ENCODE measurements at places on chromosomes 7 and 10. TPM values are rescaled to one million over a fixed set of nuclear protein-coding genes. Genes with fewer than 3 reads are reported as not detected.

DNA sequence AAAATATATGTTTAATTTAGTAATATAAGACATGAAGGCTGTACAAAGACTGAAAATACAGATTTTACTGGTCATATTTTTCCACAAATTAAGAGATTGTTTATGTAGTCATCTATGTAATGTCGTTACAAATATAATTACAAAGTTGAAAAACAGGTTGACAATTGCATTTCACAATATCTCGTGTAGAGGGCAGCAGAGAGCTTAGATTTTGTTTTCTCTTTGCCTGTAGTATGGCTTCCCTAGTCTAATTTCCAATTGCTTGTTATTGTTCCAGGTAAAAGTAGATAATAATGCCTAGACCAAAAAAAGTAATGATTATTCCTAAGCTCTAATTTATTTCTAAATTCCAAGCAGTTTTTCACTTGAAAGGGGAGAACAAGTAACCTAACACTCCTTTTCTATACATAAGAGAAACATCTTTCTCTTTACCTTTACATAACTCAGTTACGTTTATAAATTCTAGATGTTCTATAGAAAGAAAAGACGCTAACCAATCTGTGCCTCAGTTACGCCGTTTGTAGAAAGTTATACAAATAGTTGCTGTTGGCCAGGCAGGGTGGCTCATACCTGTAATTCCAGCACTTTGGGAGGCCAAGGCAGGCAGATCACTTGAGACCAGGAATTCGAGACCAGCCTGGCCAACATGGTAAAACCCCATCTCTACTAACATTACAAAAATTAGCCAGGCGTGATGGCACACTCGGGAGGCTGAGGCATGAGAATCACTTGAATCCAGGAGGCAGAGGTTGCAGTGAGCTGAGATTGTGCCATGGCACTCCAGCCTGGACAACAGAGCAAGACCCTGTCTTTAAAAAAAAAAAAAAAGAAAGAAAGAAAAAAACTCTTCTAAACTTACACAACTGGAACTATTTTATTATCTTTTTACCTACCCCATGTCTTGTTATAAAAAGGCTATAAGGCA, 30.0 kb downstream of the NET1 start:
- DNase-seq = peak; percentile 72
- H3K36me3 ChIP-seq = no peaks in the 10 kb centered on the region
- H3K4me3 ChIP-seq = no peak overlapping the region
- no peaks in the 10 kb centered on the region for H3K4me1 ChIP-seq

GRCh38 chr10:130141878-130142277, 5.7 kb downstream of the GLRX3 start:
- H3K4me1 ChIP-seq = peaks cover 29% of the 10 kb centered on the region
- no peak for DNase-seq
- H3K27me3 ChIP-seq = no peaks in the 10 kb centered on the region
- H3K36me3 ChIP-seq = no peaks in the 10 kb centered on the region
- H3K4me3 ChIP-seq = no peak overlapping the region

DNA sequence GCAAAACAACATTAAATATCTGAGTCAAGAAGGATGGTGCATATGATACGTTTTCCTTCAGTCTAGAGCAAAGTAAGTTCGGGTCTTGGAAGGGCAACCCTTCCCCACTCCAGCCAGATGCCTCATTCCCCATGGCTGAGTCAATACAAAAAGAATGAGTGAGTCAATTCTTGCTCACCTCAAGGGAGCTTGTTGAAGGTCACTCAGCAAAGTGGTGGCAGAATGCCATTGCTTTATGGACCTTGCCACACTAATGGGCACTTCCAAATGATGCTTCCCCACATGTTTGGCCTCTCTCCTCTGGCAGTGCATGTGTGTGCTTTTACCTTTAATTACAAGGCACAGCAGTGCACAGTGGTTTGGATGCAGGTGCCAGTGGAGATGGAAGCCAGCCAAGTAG, 296.5 kb downstream of the SORCS3 start:
- no peaks in the 10 kb centered on the region for H3K36me3 ChIP-seq
- no peaks in the 10 kb centered on the region for H3K4me1 ChIP-seq
- H3K27ac ChIP-seq = no peak overlapping the region
- no peak for DNase-seq
- no peak overlapping the region for H3K4me3 ChIP-seq

GRCh38 chr7:16271990-16272665, 149.2 kb downstream of the CRPPA start:
- no peak overlapping the region for H3K4me3 ChIP-seq
- H3K27ac ChIP-seq = no peak overlapping the region
- H3K36me3 ChIP-seq = peaks cover 6% of the 10 kb centered on the region
- H3K27me3 ChIP-seq = no peaks in the 10 kb centered on the region

- DNase-seq = peak; percentile 46
- H3K27me3 ChIP-seq = peaks cover 12% of the 10 kb centered on the region
- no peaks in the 10 kb centered on the region for H3K36me3 ChIP-seq
- H3K27ac ChIP-seq = peak overlapping the region; percentile 93
- peaks cover 23% of the 10 kb centered on the region for H3K4me1 ChIP-seq
- H3K4me3 ChIP-seq = no peak overlapping the region
These were observed 5.4 kb downstream of the WDR86 start for GRCh38 chr7:151404216-151405011.

GRCh38 chr7:139114585-139114984, 5.1 kb upstream of the ZC3HAV1 start:
- no peak overlapping the region for H3K4me3 ChIP-seq
- no peaks in the 10 kb centered on the region for H3K27me3 ChIP-seq
- no peak for DNase-seq
- H3K27ac ChIP-seq = no peak overlapping the region

- H3K4me1 ChIP-seq = no peaks in the 10 kb centered on the region
- no peak for DNase-seq
- H3K36me3 ChIP-seq = no peaks in the 10 kb centered on the region
These were observed 305.9 kb downstream of the GATA3 start for GRCh38 chr10:8360365-8360764.

DNA sequence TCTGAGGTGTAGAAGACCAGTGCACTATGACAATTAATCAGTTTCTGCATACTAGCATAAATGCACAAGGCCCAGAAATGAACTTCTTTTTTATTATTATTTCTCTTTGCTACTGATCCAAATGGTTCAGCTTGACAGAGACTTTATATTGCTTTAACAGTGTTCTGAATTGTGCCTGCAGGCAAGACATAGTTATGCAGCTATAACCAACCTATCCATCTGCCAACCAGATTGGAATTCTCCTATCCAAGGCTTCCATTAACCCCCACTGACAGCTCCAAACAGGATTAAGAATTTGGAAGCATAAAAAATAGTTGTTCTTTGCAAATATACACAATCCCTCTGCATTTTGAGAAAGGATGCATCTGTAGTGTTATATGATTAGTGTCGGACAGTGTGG, 98.2 kb downstream of the BTRC start:
- no peaks in the 10 kb centered on the region for H3K4me1 ChIP-seq
- H3K36me3 ChIP-seq = no peaks in the 10 kb centered on the region
- no peaks in the 10 kb centered on the region for H3K27me3 ChIP-seq
- no peak overlapping the region for H3K27ac ChIP-seq
- no peak for DNase-seq

DNA sequence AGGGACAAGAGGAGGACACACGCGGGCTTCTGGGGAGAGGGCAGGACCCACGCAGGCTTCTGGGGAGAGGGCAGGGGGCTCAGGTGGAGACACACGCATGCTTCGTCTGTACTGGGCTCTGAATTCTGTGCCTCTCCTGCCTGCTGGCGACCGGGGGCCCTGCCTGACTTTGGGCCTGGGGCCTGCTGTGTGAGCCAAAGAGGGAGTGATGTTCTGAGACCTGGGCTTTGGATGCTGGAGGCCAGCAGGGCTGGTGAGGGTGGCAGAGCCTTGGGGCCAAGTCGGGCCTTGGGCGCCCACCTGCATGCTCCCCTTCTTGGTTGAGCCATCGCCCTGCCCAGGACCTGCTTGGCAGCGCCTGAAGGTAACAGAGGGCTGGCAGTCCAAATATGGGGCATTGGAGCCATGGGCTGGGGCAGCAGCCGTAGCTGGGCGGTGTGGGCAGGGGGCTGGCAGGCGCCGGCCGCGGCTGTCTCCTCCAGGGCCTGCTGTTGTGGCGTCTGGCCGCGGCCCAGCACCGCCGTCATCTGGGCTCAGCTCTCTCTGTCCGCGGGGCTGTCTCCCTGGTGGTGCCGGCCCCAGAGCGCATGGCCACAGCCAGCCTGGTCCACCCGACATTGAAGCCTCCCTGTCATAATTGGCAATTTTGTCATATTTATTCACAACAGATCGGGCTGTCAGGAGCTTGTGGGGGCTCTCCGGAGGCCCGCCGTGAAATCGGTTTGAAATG, 78.9 kb downstream of the UNCX start:
- H3K4me3 ChIP-seq = no peak overlapping the region
- no peaks in the 10 kb centered on the region for H3K36me3 ChIP-seq
- no peak overlapping the region for H3K27ac ChIP-seq
- H3K27me3 ChIP-seq = peaks cover 20% of the 10 kb centered on the region

GRCh38 chr7:149878523-149878921, 4.8 kb downstream of the ATP6V0E2 start:
- no peak for DNase-seq
- H3K4me1 ChIP-seq = peaks cover 15% of the 10 kb centered on the region
- no peak overlapping the region for H3K4me3 ChIP-seq
- H3K27me3 ChIP-seq = no peaks in the 10 kb centered on the region

DNA sequence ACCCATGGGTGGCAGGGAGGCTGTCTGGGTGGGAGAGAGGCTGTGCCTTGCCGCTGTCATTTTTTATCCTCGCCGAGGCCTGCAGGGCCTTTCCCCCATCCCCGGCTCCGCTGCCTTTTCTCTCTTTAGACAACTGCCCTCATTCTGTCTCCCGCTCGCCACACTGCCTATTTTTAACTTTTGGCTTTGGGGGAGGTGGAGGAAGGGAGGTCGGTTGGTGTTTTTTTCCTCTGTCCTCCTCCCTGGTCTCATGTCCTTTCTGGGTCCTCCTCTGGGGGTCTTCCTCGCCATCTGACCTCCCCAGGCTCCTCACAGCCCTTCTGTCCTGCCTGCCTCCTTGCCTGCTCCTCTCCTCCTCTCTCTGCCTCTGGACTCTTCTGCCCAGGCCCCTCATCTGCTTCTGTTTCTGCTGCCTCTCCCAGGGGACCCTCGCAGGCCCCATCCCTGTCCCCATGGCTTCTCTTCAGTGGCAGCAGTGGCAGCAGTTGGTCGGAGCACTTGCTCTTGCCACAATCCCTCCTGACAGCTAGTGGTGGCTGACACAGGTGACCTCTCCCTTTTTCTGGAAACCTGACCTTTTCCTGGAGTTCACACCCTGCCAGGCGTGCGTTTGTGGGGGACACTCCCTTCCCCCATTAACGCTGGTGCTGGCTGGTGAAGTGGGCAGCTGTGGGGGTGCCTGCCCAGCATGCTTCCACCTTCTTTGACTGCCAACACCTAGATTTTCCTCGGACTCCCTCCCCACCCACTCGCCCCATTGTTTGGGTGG, 19.5 kb upstream of the PCBD1 start:
- H3K36me3 ChIP-seq = no peaks in the 10 kb centered on the region
- no peaks in the 10 kb centered on the region for H3K27me3 ChIP-seq
- H3K27ac ChIP-seq = no peak overlapping the region
- no peak for DNase-seq
- H3K4me3 ChIP-seq = no peak overlapping the region

GRCh38 chr10:22833781-22834180, 94.1 kb upstream of the ARMC3 start:
- H3K36me3 ChIP-seq = no peaks in the 10 kb centered on the region
- H3K4me1 ChIP-seq = peaks cover 4% of the 10 kb centered on the region
- no peak for DNase-seq

GRCh38 chr10:77431209-77431611, 206.4 kb downstream of the KCNMA1 start:
- H3K36me3 ChIP-seq = no peaks in the 10 kb centered on the region
- no peak overlapping the region for H3K4me3 ChIP-seq
- no peaks in the 10 kb centered on the region for H3K27me3 ChIP-seq

GRCh38 chr7:100835903-100836811, 8.8 kb upstream of the EPHB4 start:
- H3K36me3 ChIP-seq = no peaks in the 10 kb centered on the region
- peak overlapping the region; percentile 85 for H3K27ac ChIP-seq
- no peak overlapping the region for H3K4me3 ChIP-seq
- no peaks in the 10 kb centered on the region for H3K27me3 ChIP-seq
- no peaks in the 10 kb centered on the region for H3K4me1 ChIP-seq
- no peak for DNase-seq

- no peak for DNase-seq
- peaks cover 33% of the 10 kb centered on the region for H3K4me1 ChIP-seq
- peak overlapping the region; percentile 58 for H3K27ac ChIP-seq
These were observed 21.6 kb downstream of the FZD1 start for GRCh38 chr7:91285696-91286355.

DNA sequence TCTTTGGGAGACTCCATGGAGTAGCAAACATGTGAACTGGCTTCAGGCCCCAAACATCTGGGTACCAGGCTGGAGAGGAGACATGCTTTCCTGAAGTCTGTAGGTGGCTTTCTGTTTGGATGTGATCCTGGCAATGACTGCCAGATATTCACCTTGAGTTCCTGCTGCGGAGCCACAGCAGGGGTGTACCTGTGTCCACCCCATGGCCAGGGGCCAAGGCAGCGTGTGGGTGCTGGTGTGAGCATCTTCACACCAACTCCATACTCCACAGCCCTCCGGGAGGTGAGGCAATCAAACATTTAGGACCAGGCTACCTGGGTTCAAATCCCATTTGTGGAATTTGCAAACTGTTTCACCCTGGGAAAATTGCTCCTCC, 113.0 kb downstream of the ADCY1 start:
- H3K4me1 ChIP-seq = no peaks in the 10 kb centered on the region
- no peak overlapping the region for H3K4me3 ChIP-seq
- no peak overlapping the region for H3K27ac ChIP-seq
- H3K36me3 ChIP-seq = no peaks in the 10 kb centered on the region
- DNase-seq = no peak

GRCh38 chr10:71770255-71770654, 3.1 kb downstream of the VSIR start:
- no peaks in the 10 kb centered on the region for H3K36me3 ChIP-seq
- no peaks in the 10 kb centered on the region for H3K27me3 ChIP-seq
- H3K4me1 ChIP-seq = peaks cover 79% of the 10 kb centered on the region
- H3K4me3 ChIP-seq = peak overlapping the region; percentile 16
- H3K27ac ChIP-seq = peak overlapping the region; percentile 98

- no peak for DNase-seq
- peaks cover 1% of the 10 kb centered on the region for H3K27me3 ChIP-seq
- no peaks in the 10 kb centered on the region for H3K36me3 ChIP-seq
- H3K4me1 ChIP-seq = no peaks in the 10 kb centered on the region
- H3K4me3 ChIP-seq = no peak overlapping the region
- no peak overlapping the region for H3K27ac ChIP-seq
These were observed 82.7 kb downstream of the FAM204A start for GRCh38 chr10:118259288-118259906.

- DNase-seq = no peak
- peaks cover 4% of the 10 kb centered on the region for H3K27me3 ChIP-seq
- no peak overlapping the region for H3K4me3 ChIP-seq
These were observed 69.5 kb upstream of the ZNF92 start for GRCh38 chr7:65304175-65304574.

- H3K27ac ChIP-seq = no peak overlapping the region
- DNase-seq = no peak
- no peak overlapping the region for H3K4me3 ChIP-seq
- no peaks in the 10 kb centered on the region for H3K4me1 ChIP-seq
- H3K36me3 ChIP-seq = no peaks in the 10 kb centered on the region
These were observed 162.8 kb upstream of the SEMA3C start for GRCh38 chr7:81081616-81082015.

Gene CRTAC1
- 35.1 TPM for total RNA-seq

Gene AKR1B15
- 1.8 TPM for total RNA-seq

Gene CFAP70
- 14.9 TPM for total RNA-seq

Gene IMPDH1
- 73.6 TPM for total RNA-seq

Gene ELAPOR2
- total RNA-seq = 16.5 TPM

Gene LLCFC1
- not detected for total RNA-seq

Gene ANKRD30A
- not detected for total RNA-seq

Gene ZPBP
- total RNA-seq = not detected

Gene PHKG1
- total RNA-seq = 1.3 TPM

Gene NKX2-3
- total RNA-seq = not detected

Gene C1QL3
- not detected for total RNA-seq

All from tibial nerve (tissue), 4 donors.